ENCODE measurements at places on chromosomes 16 and 17. TPM values are rescaled to one million over a fixed set of nuclear protein-coding genes. Genes with fewer than 3 reads are reported as not detected.

DNA sequence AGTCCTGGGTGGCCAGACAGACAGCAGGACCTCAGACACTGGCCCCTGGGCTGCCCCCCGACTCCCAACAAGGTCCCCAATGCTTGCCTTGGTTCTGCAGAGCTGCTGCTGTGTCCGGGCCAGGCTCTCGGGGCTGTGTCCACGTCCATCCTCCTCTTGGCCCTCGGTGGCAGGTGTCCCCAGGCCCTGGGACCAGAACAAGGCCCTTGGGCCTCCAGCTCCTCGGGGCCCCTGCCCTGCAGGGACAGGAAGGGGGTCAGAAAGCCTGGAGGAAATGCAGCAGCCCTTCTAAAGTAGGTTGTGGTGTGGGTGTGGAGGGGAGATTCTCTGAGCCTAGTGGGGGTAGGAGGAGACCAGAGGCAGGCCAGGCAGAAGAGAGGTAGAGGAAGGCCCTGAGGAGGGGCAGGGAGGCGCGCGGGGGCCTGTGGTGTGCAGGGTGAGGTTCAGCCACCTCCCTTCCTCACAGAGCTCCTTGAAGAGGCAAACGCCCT is 2.5 kb upstream of the AXIN1 start:
- peak; percentile 46 for DNase-seq
- H3K27ac ChIP-seq, result peak overlapping the region; percentile 53
- H3K4me1 ChIP-seq, result peaks cover 46% of the 10 kb centered on the region
- H3K36me3 ChIP-seq, result peaks cover 3% of the 10 kb centered on the region
- H3K27me3 ChIP-seq, result no peaks in the 10 kb centered on the region
- H3K4me3 ChIP-seq, result peak overlapping the region; percentile 44

DNA sequence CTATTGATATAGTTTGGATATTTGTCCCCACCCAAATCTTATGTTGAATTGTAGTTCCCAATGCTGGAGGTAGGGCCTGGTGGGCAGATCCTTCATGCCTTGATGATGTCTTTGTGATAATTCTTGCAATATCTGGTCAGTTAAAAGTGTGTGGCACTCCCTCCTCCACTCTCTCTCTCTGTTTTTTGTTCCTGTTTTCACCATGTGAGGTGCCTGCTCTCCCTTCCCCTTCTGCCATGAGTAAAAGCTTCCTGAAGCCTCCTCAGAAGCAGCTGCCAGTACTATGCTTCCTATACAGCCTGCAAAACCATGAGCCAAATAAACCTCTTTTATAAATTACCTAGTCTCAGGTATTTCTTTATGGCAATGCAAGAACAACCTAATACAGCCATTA is 47.3 kb downstream of the TOM1L2 start:
- H3K27ac ChIP-seq, result no peak overlapping the region
- H3K36me3 ChIP-seq, result peaks cover 5% of the 10 kb centered on the region
- H3K4me1 ChIP-seq, result no peaks in the 10 kb centered on the region
- no peaks in the 10 kb centered on the region for H3K27me3 ChIP-seq
- no peak overlapping the region for H3K4me3 ChIP-seq
- no peak for DNase-seq

DNA sequence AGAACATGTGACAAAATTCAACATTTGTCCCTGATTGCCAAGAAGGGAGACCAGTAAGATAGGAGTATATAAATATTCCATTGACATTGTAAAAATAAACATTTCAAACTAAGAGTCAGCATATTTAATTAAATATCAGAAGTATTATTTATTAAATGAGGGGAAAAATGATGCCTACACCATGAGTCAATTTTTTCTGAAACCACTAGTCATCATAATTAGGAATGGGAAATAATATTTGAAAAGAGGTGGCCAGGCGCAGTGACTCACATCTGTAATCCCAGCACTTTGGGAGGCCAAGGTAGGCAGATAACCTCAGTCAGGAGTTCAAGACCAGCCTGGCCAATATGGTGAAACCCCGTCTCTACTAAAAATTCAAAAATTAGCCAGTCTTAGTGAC is 2.1 kb downstream of the CMTM1 start:
- H3K27me3 ChIP-seq, result no peaks in the 10 kb centered on the region
- no peak for DNase-seq
- peaks cover 41% of the 10 kb centered on the region for H3K36me3 ChIP-seq
- H3K27ac ChIP-seq, result no peak overlapping the region
- H3K4me1 ChIP-seq, result peaks cover 4% of the 10 kb centered on the region

The CDH11 gene
- total RNA-seq, result not detected

- no peak for DNase-seq
- peak overlapping the region; percentile 99 for H3K4me3 ChIP-seq
- H3K36me3 ChIP-seq, result peaks cover 8% of the 10 kb centered on the region
- H3K27ac ChIP-seq, result peak overlapping the region; percentile 82
- peaks cover 27% of the 10 kb centered on the region for H3K4me1 ChIP-seq
Observed at GRCh38 chr17:43125967-43126910, 1.1 kb upstream of the BRCA1 start.

Measured in CD4-positive, CD25-positive, alpha-beta regulatory T cell (primary cell).